Left ventricle myocardium superior (tissue), 1 donor: ENCODE measurements at places on chromosomes 3 and 15. TPM values are rescaled to one million over a fixed set of nuclear protein-coding genes. Genes with fewer than 3 reads are reported as not detected.

LHFPL4 gene
- not detected for total RNA-seq

PPP2R3A gene
- total RNA-seq, result 105 TPM

KBTBD12 gene
- 27.5 TPM for total RNA-seq

CSPG5 gene
- 0.59 TPM for total RNA-seq

SLCO2A1 gene
- 11.6 TPM for total RNA-seq

RTP1 gene
- total RNA-seq, result not detected

SEMA5B gene
- 4.2 TPM for total RNA-seq

PTPRG gene
- total RNA-seq, result 30.4 TPM

NCBP2 gene
- 31.0 TPM for total RNA-seq

ILDR1 gene
- 0.20 TPM for total RNA-seq

RBP2 gene
- total RNA-seq, result not detected

BAHD1 gene
- 18.1 TPM for total RNA-seq

CCDC39 gene
- total RNA-seq, result not detected

ZNF774 gene
- total RNA-seq, result 4.9 TPM

CFAP92 gene
- total RNA-seq, result 0.27 TPM

FBXO22 gene
- total RNA-seq, result 23.3 TPM

LRRC31 gene
- not detected for total RNA-seq

ATP13A5 gene
- total RNA-seq, result not detected

C3orf20 gene
- total RNA-seq, result not detected

MCF2L2 gene
- 0.25 TPM for total RNA-seq

SLC2A2 gene
- not detected for total RNA-seq

TGM5 gene
- not detected for total RNA-seq

FRMD4B gene
- 14.0 TPM for total RNA-seq

SYNPR gene
- total RNA-seq, result not detected

CFAP100 gene
- not detected for total RNA-seq

KNL1 gene
- total RNA-seq, result 0.89 TPM

GHSR gene
- total RNA-seq, result not detected

ADCY5 gene
- total RNA-seq, result 273 TPM

ATR gene
- 8.3 TPM for total RNA-seq

AMIGO3 gene
- not detected for total RNA-seq

LINGO1 gene
- 1.7 TPM for total RNA-seq

TUSC7 gene
- total RNA-seq, result not detected

ARGFX gene
- not detected for total RNA-seq

KCNMB2 gene
- 2.7 TPM for total RNA-seq

TRPM1 gene
- total RNA-seq, result not detected

CPA3 gene
- 2.0 TPM for total RNA-seq

CATSPER2 gene
- total RNA-seq, result 0.82 TPM

TIMP4 gene
- total RNA-seq, result 15.0 TPM

GPX1 gene
- total RNA-seq, result 113 TPM

ADAMTS9 gene
- 15.1 TPM for total RNA-seq

KLHDC8B gene
- total RNA-seq, result 95.1 TPM

CD86 gene
- 4.4 TPM for total RNA-seq

OSTN gene
- not detected for total RNA-seq

MRPL47 gene
- total RNA-seq, result 47.8 TPM
